ENCODE measurements at places on chromosomes 11 and 22.

GRCh38 chr22:26770624-26771023 lies 113.2 kb downstream of the MIAT start:
- DNase-seq: no peak

GRCh38 chr11:92224407-92225124 lies at the start of gene FAT3:
Gene FAT3 (plus strand): TSS chr11:92224818. CDS start chr11:92352113, 127,295 bp downstream.
- no peak for DNase-seq

- no peak for DNase-seq
Observed at GRCh38 chr11:128532572-128533091, 54.7 kb downstream of the ETS1 start.

- no peak for DNase-seq
Observed at GRCh38 chr11:130672911-130673310, 224.5 kb downstream of the ADAMTS15 start.

- no peak for DNase-seq
Observed at GRCh38 chr22:45488764-45489370, 13.8 kb upstream of the FBLN1 start.
